ENCODE measurements at places on chromosomes 13 and 19.
A peak's percentile ranks its signal among the peaks of the same experiment; 100 is the strongest.

- DNase-seq: no peak
Observed at GRCh38 chr19:16896146-16897028, 7.6 kb downstream of the F2RL3 start.

GRCh38 chr13:42594481-42595252, 20.7 kb downstream of the TNFSF11 start:
- peak; percentile 54 for DNase-seq

DNA sequence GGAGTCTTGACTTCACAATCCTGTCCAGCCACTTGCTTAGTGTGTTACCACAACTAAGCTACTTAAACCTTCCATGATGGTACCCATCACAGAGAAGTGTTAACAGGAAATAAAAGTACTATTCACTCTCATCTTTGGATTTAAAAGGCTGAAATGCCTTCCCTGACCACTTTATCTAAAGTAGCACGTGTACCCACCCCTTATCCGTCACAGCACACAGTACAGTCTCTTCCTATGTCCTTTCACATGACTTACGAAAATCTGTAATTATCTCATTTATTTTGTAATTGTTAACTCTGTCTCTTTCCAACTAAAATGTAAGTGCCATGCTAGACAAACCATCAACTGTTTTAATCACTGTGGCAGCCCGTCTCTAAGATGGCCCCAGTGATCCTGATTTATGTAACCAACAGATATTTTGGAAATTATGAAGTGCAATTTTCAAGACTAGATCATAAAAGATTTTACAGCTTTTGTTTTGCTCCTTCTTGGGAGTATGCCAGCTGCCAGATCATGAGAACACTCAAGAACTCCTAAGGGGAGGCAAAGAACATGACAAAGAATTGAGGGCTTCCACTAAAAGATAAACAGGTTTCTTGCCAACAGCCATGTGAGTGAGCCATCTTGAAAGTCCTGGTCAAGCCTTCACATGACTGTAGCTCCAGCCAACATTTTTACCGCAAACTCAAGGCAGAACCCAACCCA, 44.9 kb downstream of the DIAPH3 start:
- no peak for DNase-seq

DNA sequence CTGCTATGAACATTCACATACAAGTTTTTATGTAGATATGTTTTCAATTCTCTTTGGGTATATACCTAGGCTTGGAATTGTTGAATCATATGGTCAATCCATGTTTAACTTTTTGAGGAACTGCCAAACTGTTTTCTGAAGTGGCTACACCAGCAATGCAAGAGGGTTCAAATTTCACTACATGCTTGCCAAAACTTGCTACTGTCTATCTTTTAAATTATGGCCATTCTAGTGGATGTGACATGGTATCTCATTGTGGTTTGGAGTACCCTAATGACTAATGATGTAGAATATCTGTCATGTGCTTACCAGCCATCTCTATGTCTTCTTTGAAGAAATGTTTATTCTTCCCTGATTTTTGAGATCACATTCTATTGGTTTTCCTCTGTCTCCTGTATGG, 860.3 kb downstream of the DIAPH3 start:
- DNase-seq: no peak

DNA sequence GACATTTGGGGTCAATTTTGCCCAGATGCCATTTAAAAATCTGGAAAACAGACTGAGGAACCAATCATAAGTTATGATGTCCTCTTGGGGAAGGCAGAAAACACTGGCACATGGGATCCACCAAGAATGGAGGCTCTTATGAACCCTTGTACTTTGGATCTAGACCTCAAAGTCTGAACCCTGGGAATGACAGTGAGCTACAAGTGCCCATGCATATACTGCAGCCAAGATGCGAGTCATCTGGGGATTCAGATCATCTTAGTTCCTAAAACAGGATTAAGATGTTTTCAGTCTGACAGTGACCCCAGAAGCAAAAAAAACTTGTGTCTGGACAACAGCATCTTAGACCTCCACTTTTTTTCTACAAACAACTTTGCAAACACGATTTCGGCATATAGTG, 100.2 kb upstream of the SIAH3 start:
- no peak for DNase-seq

DNA sequence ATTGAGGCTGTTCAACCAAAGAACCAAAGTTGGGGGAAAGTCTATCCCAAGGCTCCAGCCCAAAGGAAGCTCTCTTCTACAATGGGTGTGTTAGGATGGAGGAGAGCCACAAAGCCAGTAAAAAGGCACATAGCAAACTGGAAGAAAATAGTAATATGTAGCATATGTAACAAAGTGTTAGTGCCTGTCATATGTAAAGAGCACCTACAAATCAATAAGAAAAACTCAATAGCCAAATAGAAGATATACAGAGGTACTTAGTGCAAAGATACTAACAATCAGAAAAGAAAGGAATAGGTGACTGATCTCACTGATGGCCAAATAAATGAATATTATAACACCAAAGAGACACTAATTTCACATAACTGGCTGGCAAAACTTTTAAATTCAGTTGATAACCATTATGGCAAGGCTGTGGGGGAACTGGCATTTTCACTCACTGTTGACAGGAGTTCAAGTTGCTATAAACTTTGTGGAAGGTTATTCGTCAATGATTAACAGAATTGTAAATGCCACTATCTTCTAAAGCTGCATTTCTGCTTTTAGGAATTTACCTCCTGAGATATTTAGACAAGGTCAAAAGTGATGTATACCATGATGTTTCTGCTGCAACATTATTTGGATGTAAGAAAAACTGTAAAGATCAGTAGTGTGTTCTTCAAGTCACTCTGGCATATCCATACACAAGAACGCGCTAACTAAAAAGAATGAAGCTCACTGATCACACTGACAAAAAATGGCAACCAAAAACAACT, 110.8 kb downstream of the GNG7 start:
- no peak for DNase-seq

- no peak for DNase-seq
Observed at GRCh38 chr13:46530084-46530935, 22.7 kb upstream of the LRCH1 start.

DNA sequence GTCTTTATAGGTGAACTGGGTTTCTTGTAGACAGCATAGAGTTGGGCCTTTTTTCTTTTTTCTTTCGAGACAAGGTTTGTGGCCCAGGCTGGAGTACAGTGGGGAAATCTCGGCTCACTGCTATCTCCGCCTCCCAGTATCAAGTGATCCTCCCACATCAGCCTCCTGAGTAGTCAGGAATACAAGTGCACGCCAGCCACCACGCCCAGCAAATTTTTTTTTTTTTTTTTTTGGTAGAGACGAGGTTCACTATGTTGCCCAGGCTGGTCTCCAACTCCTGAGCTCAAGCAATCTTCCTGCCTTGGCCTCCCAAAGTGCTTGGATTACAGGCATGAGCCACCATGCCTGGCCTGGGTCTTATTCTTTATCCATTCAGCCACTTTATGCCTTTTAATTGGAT, 5.1 kb upstream of the CALM3 start:
- no peak for DNase-seq

DNA sequence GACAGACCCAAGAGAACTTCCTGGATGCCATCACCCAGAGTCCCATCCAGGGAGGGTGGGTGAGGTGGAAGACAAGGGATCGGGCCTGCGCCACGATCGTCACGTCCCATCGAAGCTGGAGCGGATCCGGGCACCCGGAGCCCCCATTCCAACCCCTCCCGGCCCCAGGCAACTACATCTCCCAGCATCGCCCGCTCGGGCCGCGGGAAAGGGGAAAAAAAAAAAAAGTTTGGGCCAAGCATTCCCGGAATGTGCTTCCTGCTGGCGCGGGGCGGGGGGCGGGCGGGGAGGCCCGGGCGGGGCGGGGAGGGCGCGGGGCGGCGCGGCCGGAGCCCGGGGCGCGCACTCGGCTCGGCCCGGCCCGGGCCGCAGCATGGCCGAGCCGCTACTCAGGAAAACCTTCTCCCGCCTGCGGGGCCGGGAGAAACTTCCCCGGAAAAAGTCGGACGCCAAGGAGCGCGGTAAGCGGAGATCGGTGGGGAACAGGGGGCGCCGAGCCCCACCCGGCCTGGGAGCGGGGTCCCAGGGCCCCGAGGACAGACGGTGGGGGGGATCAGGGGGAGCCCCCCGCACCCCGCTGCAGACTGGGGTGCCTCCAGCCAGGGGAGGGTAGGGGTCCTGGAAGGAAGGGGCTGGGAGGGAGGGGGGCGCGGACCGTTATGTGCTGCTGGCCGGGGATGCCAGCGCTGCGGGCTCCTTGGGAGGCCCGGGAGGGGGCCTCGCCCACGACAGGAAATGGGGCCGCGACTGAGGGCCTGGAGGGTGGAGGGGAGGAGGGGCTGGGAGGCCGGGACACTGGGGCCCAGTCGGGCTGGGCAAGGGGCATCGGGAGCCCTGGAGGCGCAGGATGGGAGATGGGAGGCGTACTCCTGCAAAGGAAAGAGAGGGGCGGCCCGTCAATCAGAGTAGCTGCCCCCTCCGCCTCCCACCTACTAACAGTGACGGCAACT, at the start of gene SYDE1:
TSS of gene SYDE1 (plus strand) at position 341 of the 950 bp plus-strand sequence. CDS start at position 374, 33 bp downstream.
- no peak for DNase-seq

GRCh38 chr13:84126671-84127171, 244.4 kb upstream of the SLITRK1 start:
- DNase-seq: no peak

DNA sequence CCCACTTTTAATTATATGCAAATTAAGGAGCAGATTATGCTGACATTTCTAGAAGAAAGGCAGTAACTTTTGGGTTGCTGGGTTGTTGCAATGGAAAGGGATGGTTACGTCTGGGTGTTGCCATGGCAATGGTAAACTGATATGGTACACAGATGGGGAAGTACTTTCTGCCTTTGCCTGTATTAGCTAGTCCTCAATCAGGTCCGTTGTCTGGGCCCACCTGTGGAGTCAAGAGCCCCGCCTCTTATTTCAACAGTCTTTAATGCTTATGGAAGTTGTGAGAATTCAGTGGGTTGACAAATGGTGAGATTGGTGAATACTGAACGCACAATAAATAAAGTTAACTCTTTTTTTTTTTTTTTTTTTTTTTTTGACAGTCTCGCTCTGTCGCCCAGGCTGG, 30.6 kb upstream of the DPP9 start:
- no peak for DNase-seq

- DNase-seq: no peak
Observed at GRCh38 chr13:20980430-20980829, 77.9 kb upstream of the XPO4 start.

GRCh38 chr13:108560093-108560492, 69.3 kb upstream of the MYO16 start:
- DNase-seq: no peak

- DNase-seq: peak; percentile 91
Observed at GRCh38 chr19:49451430-49452181, at the start of gene PIH1D1. Gene PIH1D1, minus strand, starts transcription at chr19:49451814. Its CDS starts 240 bp downstream, at chr19:49451574.

- no peak for DNase-seq
Observed at GRCh38 chr13:51394724-51395123, 55.2 kb downstream of the SERPINE3 start.

DNA sequence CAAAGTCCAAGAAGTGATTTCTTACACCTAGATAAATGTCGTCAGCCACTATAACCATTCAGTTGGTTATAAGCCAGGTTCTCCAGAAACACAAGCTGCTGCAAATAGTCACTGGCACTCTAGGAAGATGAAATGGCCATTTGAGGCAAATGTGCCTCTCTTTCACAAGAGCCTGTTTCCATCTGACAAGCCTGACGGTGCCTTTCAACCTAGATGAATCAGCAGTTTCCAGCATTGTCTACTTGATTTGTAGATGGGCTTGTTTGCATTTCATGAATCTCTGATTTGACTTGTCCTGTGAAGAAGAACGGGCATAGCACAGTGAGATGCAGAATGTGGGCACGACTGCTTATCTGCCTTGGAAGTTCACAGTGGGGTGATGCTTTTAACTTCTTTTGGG, 327.2 kb downstream of the LMO7 start:
- DNase-seq: no peak
